ENCODE measurements at places on chromosomes 2 and 18.

DNA sequence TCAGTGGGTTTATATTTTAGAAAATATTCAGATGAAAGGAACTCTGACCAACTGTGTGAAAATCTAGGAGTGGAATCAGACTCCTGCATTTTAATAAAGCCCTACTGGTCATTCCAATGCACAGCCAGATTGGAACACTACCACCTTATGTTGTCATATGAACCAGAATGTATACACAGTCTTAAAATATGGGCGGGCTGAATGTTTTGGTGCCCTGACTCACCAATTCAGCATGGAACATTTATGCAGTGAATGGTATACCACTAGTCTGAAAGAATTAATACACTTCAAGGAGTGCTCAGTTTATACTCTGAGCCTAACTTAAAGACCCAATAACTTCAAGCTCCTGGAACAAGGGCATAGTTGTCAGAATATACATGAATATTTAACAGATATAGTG lies 280.9 kb upstream of the TCF4 start:
- DNase-seq, result no peak

GRCh38 chr2:3423492-3424170 lies 44.1 kb downstream of the TRAPPC12 start:
- no peak for DNase-seq

DNA sequence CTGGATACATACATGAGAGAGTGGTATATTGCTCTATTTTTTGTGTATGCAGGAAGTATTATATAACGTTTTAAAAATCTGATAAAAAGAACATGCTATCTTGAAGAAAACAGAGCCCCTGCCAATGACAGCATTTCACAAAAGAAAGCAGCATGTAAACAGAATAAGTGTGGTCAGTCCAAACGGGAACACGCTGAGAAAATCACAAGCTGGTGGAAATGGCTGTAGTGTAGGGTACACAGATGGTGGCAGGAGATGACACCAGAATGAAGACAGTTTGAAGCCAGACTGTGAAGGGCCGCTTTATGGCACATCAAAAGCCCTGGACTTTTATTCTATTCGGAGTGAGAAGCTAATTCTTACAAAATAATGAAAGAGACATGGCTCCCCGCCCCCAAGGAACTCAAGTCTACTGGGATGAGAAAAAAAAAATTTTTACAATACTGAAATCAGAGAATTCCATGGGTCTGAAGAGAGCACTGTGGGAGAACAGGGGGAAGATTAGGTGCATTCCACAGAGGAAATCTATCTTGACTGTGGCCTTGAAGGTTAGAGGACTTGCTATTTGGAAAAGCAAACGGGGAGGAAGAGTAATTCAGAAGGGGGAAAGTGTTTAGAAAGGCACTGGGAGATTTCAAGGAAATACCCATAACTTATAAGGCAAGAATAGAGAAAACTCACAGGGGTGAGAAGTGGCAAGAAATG lies 217.7 kb upstream of the SMAD7 start:
- no peak for DNase-seq

DNA sequence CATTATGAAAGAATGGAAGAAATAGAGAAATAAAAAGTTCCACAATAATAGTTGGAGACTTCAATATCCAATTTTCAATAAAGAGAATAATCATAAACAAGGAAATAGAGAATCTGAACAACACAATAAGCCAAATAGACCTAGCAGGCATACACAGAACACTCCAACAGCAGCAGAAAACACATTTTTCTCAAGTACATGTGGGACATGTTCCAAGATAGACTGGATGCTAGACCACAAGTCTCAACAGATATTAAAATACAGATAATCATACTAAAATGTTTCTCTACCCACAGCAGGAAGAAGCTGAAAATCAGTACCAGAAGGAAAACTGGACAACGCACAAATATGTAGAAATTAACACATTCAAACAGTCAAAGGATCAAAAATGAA lies 113.9 kb downstream of the USP34 start:
- DNase-seq, result no peak

DNA sequence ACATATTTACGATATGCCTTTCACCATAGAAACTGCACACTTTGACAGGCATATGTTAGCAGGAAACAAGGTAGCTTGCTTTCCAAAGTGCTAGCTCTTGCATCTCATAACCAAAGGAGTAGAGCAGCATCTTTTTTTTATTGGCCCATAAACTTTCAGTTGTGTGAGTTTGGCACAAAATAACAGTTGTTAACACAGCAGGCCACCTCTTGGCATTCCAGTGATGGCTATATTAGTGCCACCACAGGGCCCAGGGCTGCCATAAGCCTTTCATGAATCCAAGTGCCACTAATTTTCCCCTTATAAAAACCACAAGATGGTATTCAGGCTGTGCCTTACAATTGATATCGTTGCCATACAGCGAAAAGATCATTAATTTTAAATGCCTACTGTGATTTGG lies 40.3 kb upstream of the KLF7 start:
- no peak for DNase-seq

GRCh38 chr2:151919786-151920185 lies 91.6 kb upstream of the ARL5A start:
- no peak for DNase-seq

GRCh38 chr2:160751021-160751420 lies 257.4 kb upstream of the RBMS1 start:
- no peak for DNase-seq

DNA sequence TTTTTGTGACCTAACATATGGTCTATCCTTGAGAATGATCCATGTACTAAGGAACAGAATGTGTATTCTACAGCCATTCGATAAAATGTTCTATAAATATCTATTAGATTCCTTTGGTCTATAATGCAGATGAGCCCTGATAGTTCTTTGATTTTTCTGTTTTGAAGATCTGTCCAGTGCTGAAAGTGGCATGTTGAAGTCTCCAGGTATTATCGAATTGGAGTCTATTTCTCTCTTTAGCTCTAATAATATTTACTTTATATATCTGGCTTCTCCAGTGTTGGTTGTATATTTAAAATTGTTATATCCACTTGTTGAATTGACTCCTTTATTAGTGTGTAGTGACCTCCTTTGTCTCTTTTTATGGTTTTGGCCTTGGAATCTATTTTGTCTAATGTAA lies 377.9 kb downstream of the ARL6IP6 start:
- no peak for DNase-seq

GRCh38 chr2:128378231-128379020 lies 59.8 kb upstream of the HS6ST1 start:
- peak; percentile 62 for DNase-seq

- no peak for DNase-seq
Measured at GRCh38 chr2:16587601-16588000, 78.0 kb downstream of the CYRIA start.

- peak; percentile 72 for DNase-seq
Measured at GRCh38 chr2:196592331-196592910, 47.1 kb upstream of the CCDC150 start.

DNA sequence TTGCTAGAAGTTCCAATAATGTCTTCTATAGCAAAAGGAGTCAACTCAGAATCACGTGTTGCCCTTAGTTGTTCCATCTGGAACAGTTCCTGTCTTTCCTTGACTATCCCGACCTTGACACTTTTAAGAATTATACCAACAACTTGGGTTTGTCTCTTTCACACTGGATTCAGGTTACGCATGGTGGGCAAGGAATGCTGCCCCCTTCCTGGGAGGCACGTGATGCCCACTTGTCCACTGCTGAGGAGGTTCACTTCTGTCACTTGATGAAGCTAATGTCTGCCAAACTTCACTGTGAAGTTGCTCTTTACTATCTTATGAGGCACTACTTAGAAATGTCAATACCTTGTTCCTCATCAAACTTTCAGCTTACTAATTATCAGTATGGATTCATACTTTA lies 5.3 kb downstream of the COX5B start:
- no peak for DNase-seq

DNA sequence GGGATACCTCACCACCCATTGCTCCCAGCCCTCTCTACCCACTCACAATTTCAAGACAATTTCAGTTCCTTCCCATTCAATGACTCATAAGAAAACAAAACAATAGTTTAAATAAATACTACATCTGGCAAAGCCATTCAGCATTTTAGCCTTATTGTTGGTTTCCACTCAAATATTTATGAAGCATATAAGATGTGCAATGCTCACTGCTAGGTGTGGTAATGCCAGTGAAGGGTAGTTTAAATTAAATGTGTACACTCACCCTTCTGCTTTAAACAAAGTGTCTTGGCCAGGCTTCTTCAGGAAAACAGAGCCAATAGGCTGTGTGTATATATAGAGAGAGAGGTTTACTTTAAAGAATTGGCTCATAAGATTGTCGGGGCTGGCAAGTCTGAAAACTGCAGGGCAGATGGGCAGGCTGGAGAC lies 37.0 kb downstream of the INO80C start:
- no peak for DNase-seq

GRCh38 chr2:232058931-232059330 lies 97.4 kb downstream of the DIS3L2 start:
- no peak for DNase-seq

GRCh38 chr2:134454426-134454825 lies 200.6 kb downstream of the MGAT5 start:
- DNase-seq, result no peak

GRCh38 chr2:227036527-227036926 lies 127.5 kb downstream of the COL4A4 start:
- no peak for DNase-seq

GRCh38 chr18:12397793-12398192 lies 9.9 kb upstream of the PRELID3A start:
- DNase-seq, result no peak

GRCh38 chr2:120261387-120262006 lies 8.8 kb downstream of the RALB start:
- DNase-seq, result no peak

GRCh38 chr2:216195565-216196029 lies 86.4 kb downstream of the XRCC5 start:
- DNase-seq, result no peak

GRCh38 chr18:77038182-77038858 lies 94.3 kb downstream of the MBP start:
- DNase-seq, result no peak

- DNase-seq, result no peak
Measured at GRCh38 chr2:176830362-176830761, 382.2 kb upstream of the HNRNPA3 start.

DNA sequence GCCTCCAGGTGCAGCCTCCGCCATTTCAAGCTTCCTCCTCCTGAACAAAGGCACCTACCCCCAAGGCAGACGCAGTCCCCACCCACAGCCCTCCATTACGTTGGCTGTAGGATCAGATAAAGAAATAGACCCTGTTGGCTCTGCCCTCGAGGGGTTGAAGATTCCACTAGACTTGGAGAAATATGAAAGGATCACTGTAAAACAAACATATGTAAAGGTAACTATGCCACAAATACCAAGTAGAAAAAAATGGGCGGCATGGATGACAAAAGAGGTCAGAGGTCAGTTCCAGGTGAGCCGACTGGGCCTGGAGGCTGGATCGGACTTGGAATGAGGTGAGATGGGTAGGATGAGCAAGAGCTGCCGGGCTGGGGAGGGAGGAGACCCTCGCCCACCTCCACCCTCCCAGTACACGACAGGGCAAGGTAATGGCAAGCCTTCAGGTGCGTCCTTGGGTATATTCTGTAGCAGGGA lies 84.8 kb upstream of the POMC start:
- DNase-seq, result no peak

DNA sequence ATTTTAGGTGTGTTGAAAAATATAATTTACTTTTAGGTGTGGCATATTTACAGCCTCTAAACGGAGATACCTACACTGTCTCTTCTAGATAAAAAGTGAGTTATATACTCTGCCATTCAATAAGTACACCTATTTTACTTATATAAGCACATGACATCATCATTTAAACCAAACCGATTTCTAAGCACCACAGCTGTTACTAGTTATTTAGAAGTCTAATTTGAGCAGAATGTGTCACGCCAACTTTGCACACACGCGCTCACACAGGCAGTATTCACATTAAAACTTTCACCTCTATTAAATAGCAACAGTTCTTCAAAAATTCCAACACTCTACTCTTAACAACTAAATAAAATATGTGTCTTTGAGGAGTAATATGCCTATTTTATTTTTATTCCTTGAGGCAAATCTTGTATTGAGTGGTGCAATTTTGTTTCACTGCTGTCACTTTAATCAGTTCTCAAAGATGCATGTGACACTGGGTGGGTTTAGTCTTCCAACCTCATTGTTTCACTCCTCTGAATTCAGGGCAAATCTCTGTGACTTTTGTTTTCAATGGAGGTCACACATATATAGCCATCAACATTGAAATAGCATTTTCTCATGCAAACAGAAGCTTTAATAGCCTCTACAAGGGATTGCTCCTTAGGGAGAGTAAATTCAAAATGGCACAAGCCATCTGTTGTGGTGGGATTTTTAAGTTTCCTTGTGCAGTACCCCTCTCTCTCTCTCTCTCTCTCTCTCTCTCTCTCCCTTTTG lies 721.0 kb downstream of the PLCL1 start:
- no peak for DNase-seq

DNA sequence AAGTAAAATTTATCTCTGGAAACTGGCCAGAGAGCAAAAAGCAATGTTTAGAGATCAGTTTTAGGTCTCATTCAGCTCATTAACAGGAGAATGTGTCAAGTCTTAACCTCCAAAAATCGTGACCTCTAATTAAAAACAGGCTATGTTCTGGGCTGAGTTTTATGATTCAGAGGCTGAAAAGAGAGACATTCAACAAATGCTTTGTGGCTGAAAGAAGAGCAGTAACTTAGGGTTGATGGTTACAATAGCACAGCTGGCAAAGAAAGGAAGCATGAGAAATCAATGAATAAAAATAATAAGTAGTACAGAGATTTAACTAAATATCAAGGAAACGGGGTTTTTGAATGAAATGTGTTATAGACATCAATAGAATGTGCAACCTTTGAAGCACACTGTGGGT lies 13.1 kb downstream of the TGIF1 start:
- DNase-seq, result no peak

- no peak for DNase-seq
Measured at GRCh38 chr18:10490401-10491165, 35.2 kb upstream of the NAPG start.

DNA sequence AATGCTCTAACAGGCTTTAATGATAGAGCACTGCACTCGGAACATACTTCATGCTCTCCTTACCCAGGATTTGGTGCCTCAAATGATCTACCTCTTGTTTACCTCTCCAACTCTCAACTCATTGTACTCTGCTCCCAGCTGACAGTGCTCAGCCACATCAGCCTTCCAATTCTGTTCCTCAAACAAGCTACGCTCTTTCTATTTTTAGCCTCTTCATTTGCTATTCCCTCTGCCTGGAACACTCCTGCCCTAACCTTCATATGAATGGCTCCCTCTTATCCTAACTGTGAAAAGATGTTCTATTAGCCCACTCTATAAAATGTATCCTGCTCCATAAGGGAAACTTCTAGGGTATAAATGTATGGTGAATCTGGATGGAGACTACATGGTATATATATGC lies 42.5 kb downstream of the PIGN start:
- DNase-seq, result no peak

All from type B pancreatic cell (in vitro differentiated cells).